ENCODE measurements at places on chromosomes 2 and 18. TPM values are rescaled to one million over a fixed set of nuclear protein-coding genes. Genes with fewer than 3 reads are reported as not detected.

MC4R gene
- not detected for total RNA-seq

MOGAT1 gene
- total RNA-seq: not detected

L3MBTL4 gene
- total RNA-seq: 0.58 TPM

DNA sequence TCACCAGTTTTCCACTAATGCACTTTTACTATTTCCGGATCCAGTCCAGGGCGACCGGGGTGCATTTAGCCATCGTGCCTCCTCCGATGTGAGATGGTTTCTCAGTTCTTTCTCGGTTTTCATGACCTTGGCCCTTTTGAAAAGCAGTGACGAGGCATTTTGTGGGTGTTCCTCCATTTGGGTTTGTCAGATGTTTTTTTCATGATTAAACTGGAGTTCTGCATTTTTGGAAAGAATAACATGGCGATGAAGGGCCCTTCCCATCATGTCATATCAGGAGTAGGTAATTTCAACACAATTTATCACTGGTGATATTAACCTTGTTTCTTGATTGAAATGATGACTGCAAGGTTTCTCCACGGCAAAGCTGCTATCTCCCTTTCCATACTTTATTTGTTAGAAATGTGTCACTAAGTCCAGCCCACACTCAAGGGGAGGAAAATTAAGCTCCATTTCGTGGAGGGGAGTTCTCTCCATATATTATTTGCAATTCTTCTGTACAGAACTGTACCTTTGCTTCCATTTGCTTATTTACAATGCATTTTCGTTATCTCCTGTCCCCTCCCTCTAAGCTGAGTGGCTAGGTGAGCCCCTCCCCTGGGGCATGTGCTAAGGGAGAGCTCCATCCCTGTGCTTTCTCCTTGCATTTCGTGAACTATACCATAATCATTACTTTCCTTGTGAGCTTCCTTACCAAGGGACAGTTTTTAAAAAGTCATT, 8.9 kb upstream of the KLF11 start:
- H3K4me1 ChIP-seq: peaks cover 5% of the 10 kb centered on the region
- H3K36me3 ChIP-seq: no peaks in the 10 kb centered on the region
- no peak for DNase-seq
- no peak overlapping the region for H3K4me3 ChIP-seq
- no peaks in the 10 kb centered on the region for H3K27me3 ChIP-seq
- H3K27ac ChIP-seq: no peak overlapping the region

- DNase-seq: peak; percentile 76
- peaks cover 16% of the 10 kb centered on the region for H3K4me1 ChIP-seq
- no peaks in the 10 kb centered on the region for H3K36me3 ChIP-seq
- H3K27me3 ChIP-seq: peaks cover 3% of the 10 kb centered on the region
These were observed 791 bp upstream of the CYRIA start for GRCh38 chr2:16666449-16666801.

DNA sequence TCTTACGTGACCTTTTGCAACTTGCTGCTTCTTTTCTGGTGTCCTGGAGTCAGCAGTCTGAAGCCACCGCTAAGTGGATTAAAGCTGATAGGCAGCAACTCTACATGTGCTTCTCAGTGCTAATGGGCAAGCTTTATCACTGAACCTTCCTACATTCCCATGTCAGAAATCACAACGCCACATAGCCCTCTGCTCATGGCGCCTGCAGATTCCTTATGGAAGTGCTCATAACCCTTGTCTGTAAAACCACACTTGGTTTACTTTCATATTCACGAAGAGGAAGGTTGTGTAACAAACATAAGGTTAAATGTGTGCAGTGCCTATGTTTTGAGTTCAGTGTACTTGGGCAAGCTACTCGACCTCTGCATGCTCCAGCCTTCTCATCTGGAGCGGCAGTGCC, 319.8 kb downstream of the FBXO15 start:
- H3K4me3 ChIP-seq: no peak overlapping the region
- no peaks in the 10 kb centered on the region for H3K4me1 ChIP-seq
- peak; percentile 5 for DNase-seq
- no peak overlapping the region for H3K27ac ChIP-seq
- H3K27me3 ChIP-seq: no peaks in the 10 kb centered on the region

DNA sequence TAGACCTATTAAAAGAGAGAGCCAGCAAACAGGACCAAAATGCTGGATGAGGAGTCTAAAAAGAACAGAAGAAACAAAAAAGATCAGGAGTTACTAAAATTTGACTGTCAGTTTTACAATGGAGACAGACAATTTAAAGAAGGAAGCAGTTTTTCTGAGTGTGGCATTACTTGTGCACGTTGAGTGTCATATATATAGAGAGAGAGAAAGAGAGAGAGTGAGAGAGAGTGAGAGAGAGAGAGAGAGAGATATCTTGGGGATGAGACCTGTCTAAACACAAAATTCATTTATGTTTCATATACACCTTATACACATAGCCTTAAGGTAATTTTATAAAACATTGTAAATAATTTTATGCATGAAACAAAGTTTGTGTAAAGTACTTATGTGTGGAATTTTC, 2.1 kb upstream of the GALNT3 start:
- DNase-seq: no peak
- H3K4me3 ChIP-seq: no peak overlapping the region
- peaks cover 25% of the 10 kb centered on the region for H3K4me1 ChIP-seq
- H3K27me3 ChIP-seq: no peaks in the 10 kb centered on the region
- H3K27ac ChIP-seq: no peak overlapping the region
- no peaks in the 10 kb centered on the region for H3K36me3 ChIP-seq

DNA sequence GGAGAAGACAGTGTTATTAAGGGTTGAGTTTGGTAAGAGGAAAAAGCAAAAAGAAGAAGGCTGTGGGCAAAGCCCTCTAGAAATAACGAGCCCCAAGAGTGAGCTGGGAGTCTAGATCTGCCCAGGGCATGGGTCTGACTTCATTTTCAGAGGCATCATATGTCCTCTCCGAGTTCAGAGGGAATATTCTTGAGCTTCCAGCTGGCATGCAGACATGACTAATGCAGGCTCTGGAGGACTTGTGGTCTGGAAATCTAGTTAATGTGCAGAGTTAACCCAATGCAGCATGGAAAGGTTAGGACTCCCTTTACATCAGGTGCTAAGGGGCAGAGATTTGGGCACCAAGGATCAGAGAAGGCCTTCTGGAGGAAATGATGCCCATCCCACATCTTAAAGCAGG, 7.3 kb downstream of the ACMSD start:
- H3K36me3 ChIP-seq: no peaks in the 10 kb centered on the region
- DNase-seq: peak; percentile 85
- H3K4me1 ChIP-seq: peaks cover 9% of the 10 kb centered on the region
- H3K27ac ChIP-seq: no peak overlapping the region

DNA sequence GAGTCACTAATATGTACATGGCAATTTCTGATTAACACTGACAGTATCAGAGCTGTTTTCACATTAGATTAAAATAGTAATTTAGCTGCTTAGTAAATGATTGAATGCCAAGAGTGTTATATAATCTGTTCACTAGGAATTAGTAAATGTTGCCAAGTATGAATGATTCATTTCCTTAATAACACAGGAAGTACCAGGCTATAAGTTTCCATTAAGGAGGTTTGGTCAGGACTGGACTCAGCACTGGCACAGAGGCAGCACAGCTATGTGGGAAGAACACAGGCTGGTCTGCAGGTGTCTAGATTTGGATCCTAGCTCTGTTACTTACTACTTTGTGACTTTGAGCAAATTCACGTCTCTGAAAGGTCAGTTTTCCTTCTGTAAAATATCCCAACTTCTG, 97.2 kb downstream of the TDRD15 start:
- DNase-seq: no peak
- no peak overlapping the region for H3K4me3 ChIP-seq
- H3K36me3 ChIP-seq: no peaks in the 10 kb centered on the region
- no peaks in the 10 kb centered on the region for H3K4me1 ChIP-seq
- H3K27me3 ChIP-seq: no peaks in the 10 kb centered on the region

All from astrocyte (in vitro differentiated cells and primary cell).